ENCODE measurements at places on chromosomes 13 and 19.
A peak's percentile ranks its signal among the peaks of the same experiment; 100 is the strongest.

GRCh38 chr13:77807431-77808135 is 110.1 kb downstream of the SLAIN1 start:
- DNase-seq: no peak

GRCh38 chr13:95247171-95247570 is 54.1 kb downstream of the ABCC4 start:
- no peak for DNase-seq

DNA sequence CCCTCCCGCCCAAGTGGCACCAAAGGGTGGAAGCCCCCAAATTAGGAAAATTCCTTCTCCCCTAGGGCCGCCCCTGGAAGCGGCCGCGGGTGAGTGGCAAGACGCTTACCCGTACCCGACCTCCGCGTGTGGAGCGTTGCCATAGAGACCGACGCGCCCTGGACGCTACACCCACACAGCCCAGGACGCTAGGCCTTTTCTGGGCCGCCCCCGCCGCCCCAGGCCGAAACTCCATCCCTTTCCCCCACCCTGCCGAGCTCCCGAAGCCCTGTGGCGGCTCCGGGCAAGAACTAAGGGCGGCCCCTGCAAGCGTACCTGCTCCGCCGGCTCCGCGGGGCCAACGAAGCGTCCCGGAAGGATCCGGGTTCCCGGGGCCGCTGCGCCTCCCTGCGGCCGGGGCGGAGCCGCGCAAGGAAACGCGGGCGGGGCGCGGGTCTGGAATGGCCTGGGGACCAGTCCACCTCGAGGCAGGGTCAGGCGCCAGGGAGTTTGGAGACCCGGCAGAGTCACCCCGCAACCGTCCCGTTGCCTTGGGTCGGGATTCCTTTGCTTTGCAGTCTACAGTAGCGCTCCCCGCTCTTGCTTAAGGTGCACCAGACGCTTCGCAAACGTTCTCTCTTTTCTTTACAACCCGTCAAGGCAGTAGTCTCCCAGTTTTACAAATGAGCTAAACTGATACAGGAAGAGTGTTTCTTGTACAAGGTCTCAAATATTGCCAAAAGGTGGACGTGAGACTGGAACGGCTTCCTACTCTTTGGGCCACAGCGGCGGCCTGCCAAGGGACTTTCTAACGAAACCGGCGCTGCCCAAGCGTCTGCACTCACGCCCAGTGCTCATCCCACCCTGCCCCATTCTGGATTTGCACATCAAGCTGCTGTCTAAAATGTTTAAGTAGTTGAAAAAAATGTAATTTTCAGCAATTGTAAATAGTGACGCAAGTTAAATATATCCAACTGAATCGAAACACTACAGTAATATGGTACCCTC is at the start of gene NEK5:
Gene NEK5 (minus strand): TSS at position 360 of the 987 bp plus-strand sequence. CDS start 1,591 bp downstream, outside the sequence.
- DNase-seq: peak; percentile 92

DNA sequence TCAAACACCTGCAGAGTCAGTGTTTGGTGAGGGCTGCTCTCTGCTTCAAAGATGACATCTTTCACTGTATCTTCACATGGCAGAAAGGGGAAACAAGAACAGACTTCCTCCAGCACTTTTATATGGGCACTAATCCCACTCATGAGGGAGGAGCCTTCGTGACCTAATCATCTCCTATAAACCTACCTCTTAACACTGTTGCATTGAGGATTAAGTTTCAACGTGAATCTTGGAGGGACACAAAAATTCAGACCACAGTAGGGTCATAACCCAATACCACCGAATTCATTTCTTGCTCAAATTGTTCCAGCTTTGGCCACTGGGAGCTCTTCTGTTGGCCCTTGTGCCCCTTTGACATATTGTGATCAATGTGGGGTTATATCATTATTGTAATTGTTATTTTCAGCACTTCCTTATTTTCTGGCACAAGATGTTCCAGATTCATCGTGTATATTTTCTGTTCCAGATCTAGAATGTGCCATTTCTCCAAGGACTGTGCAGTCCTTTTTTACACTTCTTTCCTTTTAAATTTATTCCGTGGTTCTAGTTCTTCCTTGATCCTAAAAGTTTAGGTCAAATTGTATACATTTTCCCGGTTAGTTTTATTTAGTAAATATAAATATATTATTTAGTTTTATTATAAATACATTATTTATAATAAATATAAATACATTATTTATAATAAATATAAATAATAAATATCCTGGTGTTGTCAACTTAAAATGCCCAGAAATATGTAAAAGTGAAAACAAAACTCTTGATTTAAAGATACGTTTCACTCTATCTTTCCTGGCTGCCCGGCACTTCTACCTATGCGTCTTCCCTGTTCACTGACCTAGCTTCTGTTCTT is 35.5 kb upstream of the IGFL4 start:
- no peak for DNase-seq

- DNase-seq: no peak
Measured at GRCh38 chr19:30390356-30390988, 18.3 kb downstream of the ZNF536 start.

DNA sequence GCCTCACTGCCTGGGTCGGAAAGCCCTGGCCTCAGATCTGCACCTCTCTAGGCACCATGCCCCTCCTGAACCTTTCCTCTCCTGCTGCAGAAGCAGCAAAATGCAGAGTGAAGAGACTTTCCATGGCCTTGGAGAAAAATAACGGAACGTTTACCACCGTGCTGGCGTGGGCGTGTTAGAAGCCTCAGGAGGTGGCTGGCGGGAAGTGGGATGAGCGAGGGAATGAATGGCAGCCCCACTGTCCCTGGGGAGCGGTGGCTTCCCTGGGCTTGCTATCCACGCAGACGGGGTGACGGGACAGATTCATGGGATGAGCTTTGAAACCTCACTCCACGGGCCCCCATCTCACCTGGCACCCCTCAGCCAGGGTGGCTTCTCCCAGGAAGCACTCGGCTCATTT is 4.3 kb downstream of the TEX29 start:
- no peak for DNase-seq

DNA sequence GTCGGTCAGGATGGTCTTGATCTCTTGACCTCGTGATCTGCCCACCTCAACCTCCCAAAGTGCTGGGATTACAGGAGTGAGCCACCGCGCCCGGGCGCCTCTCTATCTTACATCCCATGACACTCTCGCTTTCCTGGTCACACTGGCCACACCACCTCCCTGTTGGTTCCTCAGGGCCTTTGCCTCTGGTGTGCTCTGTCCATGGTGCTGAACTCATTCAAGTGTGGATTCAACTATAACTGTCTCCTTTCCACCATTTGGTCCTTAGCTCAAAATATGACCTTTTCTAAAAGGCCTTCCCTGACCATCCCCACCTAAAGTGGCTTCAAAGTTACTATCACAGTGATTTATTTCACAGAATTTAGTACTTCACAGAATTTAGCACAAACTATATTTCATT is 3.7 kb upstream of the SMIM17 start:
- no peak for DNase-seq

DNA sequence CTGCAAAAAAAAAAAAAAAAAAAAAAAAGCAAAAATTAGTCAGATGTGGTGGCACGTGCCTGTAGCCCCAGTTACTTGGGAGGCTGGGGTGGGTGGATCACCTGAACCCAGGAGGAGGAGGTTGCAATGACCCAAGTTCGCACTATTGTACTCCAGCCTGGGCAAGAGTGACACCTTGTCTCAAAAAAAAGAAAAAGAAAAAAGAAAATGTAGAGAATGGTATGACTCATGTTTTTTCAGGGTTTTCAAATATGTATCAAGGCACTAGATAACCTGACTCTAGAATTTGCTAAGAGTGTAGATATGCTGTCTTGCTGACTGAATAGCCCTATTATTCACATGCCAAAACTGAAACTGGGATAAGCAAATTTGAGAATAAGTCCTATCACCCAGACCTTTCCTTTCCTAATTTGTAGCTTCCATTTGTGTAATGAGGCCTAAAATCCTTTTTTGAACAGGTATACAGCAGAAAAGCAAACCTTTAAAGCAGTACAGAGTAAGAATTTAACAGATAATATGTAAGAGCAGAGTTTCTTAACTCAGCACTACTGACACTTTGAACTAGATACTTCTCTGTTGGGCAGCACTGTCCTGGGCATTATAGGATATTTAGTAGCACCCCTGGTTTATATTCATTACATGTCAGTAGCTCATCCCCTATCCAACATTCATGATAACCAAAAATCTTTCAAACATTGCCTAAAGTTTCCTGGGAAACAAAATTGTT is 108.6 kb downstream of the ELF1 start:
- no peak for DNase-seq

GRCh38 chr13:71751073-71751472 is 115.9 kb downstream of the DACH1 start:
- no peak for DNase-seq

- DNase-seq: no peak
Measured at GRCh38 chr13:65943708-65944107, 1286.4 kb downstream of the PCDH9 start.

GRCh38 chr13:61954092-61954491 is 538.4 kb upstream of the PCDH20 start:
- no peak for DNase-seq

DNA sequence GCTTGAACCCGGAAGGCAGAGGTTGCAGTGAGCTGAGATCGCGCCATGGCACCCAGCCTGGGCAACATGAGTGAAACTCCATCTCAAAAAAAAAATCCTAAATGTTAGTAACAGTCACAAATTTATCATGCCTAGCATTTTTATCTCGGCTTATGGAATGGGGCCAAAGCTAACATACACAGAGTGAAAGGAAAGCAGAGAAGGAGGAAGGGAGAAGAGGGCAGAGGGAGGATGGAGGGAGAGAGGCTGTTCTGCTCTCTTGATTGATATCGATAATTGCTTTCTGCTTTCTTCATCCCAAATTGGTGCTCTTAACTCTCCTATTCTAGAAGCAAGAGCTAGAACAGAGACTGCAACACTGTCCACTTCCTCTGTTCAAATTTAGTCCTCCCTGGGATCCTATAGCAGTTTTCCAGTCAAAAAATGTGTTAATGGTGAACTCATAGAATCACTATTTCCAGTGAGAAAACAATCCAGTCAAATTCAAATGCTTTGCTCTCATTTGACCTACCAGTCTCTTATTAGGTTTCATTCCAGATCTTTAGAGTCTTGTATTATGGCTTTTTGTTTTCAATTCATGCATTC is 15.8 kb upstream of the TUBGCP3 start:
- no peak for DNase-seq

- DNase-seq: no peak
Measured at GRCh38 chr19:55606817-55607216, 1.4 kb downstream of the ZNF865 start.

DNA sequence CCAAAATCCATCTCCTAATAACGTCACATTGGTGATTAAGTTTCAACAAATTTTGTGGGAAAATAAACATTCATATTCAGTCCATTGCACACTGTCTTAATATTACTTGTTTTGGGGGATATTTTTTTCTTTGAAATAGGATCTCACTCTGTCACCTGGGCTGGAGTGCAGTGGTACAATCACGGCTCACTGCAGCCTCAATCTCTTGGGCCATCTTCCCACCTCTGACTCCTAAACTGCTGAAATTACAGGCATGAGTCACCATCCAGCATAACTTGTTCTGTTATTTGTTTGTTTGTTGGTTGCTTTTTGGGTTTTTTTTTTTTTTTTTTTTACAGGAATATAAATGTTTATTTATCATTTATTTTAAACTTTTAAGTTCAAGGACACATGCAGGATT is 556.1 kb upstream of the SLITRK6 start:
- no peak for DNase-seq

DNA sequence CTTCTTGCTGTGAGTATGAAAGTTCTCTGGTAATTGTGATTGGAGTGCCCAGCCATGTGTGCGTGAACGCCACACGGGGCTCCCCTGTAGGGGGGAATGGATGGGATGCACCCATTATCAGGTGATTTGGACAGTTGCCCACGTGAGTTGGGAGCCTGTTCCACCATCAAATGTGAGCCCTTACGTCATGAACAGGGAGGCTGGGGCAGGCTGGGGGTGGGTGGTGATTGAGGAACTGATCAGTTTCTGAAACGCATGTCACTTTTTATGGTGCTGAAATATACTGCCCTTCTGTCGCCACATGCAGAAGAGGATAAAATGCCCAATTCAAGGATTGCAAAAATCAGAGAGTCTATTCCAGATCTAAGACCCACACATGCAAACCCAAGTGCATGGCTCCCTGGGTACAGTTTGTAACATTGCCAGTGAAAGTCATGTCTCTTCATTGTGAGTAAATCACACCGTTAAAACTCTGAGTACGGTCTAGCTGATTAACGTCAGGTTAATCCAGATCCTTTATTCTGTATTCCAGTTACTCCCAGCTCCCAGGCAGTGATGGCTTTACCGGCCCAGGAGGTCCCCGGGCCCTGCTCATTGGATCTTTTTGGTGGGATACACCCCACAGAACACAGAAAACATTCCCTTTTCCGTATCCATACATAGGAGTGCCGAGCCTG is 90.2 kb downstream of the RAB20 start:
- DNase-seq: no peak

GRCh38 chr13:27375686-27376326 is 48.6 kb upstream of the GTF3A start:
- DNase-seq: peak; percentile 75

- no peak for DNase-seq
Measured at GRCh38 chr19:40768869-40769268, 6.5 kb upstream of the MIA start.

GRCh38 chr13:41905600-41906254 is 55.2 kb downstream of the VWA8 start:
- peak; percentile 31 for DNase-seq

DNA sequence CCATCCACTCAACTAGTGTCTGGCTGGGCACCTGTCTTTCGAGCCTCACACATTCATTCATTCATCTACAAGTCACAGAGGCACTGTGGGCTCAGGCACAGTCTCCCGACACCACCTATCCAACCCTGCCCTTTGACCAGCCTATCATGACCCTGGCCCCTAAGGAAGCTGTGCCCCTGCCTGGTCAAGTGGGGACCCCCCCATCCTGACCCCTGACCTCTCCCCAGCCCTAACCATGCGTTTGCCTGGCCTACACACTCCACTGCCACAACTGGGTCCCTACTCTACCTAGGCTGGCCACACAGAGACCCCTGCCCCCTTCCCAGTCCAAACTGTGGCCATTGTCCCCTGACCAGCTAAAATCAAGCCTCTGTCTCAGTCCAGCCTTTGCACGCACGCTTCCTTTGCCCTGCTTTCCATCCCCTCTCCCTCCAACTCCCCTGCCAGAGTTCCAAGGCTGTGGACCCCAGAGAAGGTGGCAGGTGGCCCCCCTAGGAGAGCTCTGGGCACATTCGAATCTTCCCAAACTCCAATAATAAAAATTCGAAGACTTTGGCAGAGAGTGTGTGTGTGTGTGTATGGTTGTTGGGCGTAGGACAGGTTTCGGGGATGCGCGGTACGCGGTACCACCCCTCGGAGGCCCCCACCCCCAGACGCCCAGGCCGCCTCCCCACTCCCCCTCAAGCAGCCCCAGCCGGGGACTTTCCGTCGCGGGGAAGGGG is 404 bp upstream of the IL27RA start:
- no peak for DNase-seq

GRCh38 chr13:20475927-20476691 is 49.5 kb downstream of the CRYL1 start:
- DNase-seq: no peak
